ENCODE measurements at places on chromosomes 2 and 18.

DNA sequence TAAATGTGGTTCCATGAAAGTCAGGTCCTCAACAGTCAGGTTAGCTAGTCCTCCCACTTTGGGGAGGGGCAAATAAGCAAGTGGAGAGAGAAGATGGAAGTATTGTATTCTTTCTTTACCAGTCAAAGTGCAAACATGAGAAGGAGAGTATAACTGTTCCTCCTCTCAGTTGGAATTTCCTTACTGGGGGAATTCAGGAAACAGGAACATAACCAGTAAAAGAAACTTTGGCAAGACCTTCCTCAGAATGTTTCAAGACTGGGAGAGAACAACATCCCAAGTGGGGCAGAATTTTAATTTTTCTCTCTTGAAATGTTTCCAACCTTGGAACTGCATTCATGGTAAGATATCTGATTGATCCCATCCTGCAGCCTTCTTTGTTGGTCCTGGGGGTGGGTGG, 552.4 kb upstream of the TNP1 start:
- no peak for DNase-seq

DNA sequence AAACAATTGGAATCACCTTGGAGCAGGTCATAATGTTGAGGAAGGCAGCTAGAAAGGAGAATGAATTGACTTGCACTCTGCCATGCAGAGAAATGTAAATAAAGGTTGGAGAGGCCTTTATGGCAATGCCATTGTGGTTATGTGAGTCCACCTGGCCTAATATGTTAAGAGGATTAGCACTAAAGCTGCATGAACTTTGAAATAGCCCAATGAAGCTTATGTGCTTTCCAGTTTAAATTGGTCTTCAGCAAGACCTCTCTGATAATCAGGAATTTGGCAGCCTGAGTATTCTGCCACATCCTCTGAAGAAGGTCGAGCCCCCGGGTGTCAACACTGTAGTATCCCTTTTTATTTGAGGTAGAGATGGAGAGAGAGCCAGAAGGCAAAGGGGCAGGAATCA, 464.9 kb downstream of the CDH2 start:
- no peak for DNase-seq

- DNase-seq = no peak
These were observed 257.7 kb upstream of the TNP1 start for GRCh38 chr2:217117523-217117922.

GRCh38 chr2:127065940-127066318, 41.0 kb downstream of the BIN1 start:
- DNase-seq = no peak

DNA sequence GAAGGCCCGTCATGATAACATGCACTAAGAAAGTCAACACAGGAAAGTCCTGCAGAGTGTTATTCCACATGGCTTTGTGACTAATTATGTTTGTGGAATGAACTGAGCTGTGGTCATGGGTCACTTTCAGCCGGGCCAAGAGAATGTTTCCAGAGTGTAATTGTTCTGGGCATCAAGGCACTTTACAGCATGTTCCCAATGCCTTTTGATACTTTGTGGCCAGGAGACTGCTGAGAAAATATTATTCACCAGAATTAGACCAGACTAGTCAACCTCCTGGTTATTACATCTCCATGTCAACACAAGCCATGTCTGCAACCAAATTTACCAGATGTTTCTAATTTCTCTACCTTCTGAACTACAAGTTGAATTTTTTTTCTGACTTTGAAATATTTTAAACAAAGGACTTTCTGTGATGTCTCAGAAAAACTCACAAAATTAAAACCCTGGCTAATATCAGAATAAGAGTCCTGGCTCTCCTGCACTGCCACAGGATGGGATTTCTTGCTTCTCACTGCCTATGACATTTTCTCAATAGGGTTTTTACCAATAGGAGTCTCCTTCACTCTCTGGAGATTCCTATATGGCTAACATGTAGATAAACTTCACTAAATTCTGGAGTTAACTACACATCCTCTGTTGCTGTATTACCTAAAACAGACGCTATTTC, 90.6 kb upstream of the WDR75 start:
- no peak for DNase-seq

DNA sequence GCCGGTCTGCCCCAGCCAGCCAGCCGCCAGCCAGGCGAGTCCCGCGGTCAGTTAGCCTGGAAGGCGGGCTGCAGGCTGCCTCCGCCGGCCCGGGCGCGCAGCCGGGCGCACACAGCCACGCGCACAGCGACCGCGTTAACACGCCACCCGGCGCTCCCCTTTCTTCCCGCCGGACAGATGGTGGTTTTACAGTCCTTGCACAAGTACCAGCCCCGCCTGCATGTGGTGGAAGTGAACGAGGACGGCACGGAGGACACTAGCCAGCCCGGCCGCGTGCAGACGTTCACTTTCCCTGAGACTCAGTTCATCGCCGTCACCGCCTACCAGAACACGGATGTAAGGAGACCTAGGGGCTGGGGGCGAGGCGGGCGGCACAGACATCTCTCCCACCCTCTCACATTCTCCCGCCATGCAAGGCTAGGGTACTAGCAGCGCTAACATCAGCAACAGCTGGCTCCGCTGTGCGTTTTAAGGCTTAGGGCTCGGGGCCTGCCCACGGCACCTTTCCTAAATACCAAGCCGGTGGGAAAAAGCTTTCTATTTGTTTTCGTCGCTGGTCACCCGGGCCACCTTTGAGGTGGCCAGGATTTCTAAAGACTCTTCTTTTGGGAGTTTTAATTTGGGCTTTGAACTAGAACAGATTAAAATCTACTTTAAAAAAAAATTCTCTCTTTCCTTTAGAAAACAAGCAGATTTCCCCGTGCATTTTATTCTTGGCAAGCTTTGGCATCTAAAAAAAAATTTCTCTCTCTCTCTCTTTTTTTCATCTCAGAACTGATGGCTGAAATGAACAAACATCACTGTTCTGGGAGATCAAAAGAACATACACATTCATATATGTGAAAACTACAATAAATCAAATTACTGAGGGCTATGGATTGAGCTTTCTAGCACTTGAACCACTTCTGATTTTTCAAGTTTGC, 2.9 kb downstream of the TBR1 start:
- DNase-seq = no peak

- DNase-seq = no peak
These were observed 578.6 kb upstream of the RAB6C start for GRCh38 chr2:129400826-129401225.

GRCh38 chr2:104430359-104430740, 423.6 kb upstream of the POU3F3 start:
- DNase-seq = no peak

GRCh38 chr2:133167990-133168389, 400.3 kb downstream of the NCKAP5 start:
- no peak for DNase-seq

GRCh38 chr2:223519471-223519870, 82.7 kb downstream of the SCG2 start:
- DNase-seq = no peak

- peak; percentile 45 for DNase-seq
These were observed 97.1 kb upstream of the RMDN2 start for GRCh38 chr2:37827911-37828511.

DNA sequence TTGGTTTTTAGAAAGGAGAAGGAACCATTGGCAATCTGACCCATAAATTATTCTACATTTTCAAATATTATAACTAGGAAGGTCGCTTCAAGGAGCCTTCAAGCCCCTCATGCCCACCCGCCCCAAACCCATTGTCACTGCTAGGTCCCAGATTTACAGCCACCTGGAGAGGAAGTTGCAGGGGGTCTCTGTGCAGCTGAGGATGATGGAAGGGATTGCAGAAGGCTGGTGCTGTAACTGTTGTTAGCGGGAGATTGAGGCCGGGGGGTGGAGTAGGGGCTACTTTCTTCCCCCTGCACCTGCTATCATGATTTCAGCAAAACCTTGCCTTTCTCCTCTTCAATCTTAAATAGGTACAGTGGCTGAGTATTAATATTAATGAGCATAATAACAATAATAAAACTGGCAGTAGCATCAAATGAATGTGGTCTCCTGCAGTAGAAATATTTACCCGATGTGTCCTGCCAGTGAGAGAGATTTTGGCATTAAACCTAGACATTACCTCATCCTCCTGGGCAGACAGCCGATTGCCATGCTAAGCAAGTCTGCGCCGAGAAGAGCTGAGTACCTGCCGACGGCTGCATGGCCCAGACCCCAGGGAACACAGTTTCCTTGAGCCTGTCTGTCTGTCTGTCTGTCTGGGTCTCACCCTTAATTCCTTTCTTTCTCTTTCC, 225.4 kb downstream of the FAM210A start:
- no peak for DNase-seq

- DNase-seq = peak; percentile 33
These were observed 15.7 kb downstream of the GPR35 start for GRCh38 chr2:240640939-240641338.

DNA sequence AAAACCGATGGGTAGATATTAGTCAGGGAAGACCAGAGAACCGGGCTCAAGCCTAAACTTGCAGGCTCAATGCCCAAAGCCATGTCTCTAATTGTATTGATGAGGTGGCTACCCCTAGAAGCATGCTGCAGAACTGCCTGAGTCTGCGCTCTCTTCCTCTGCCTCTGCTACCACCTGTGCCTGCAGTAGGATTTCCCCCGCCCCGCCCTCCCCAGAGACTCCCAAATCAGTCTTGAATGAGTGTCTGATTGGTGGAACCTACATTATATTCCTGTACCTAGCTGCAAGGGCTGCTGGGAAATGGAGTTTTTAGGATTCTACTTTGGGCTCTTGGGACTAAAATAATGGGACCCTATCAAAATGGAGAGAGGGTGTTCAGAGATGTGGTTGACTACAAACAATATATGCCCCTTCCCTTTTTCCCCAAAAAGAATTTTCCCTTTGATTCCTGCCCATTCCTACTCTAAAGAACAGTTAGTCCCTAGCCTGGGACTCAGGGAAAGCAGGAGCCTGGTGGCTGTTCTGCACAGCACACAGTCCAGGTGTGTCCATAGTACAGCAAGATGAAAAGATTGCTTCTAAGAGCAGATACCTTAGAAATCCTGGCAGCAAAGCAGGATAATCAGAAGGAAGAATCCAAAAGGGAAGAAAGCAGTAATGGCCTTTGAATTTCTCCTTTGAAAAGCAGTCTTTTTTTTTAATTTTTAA, 12.5 kb downstream of the GRP start:
- DNase-seq = no peak

GRCh38 chr2:131035112-131035825, 58.0 kb downstream of the FAM168B start:
- DNase-seq = no peak

DNA sequence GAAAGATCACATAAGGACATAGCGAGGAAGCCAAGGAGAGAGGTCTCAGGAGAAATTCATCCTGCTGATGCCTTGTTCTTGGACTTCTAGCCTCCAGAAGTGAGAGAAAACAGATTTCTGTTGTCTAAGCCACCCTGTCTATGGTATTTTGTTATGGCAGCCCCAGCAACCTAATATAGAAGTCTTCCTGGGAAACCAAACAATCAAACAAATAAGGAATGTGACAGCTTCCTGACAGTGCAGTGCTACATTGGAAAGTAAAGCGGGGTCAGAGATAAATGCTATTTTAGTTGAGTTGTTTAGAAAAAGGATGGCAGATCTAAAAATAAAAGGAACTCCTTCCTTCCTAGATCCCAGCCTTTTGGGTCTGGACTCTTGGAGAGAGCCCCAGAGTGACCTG, 443.2 kb upstream of the GYPC start:
- no peak for DNase-seq

DNA sequence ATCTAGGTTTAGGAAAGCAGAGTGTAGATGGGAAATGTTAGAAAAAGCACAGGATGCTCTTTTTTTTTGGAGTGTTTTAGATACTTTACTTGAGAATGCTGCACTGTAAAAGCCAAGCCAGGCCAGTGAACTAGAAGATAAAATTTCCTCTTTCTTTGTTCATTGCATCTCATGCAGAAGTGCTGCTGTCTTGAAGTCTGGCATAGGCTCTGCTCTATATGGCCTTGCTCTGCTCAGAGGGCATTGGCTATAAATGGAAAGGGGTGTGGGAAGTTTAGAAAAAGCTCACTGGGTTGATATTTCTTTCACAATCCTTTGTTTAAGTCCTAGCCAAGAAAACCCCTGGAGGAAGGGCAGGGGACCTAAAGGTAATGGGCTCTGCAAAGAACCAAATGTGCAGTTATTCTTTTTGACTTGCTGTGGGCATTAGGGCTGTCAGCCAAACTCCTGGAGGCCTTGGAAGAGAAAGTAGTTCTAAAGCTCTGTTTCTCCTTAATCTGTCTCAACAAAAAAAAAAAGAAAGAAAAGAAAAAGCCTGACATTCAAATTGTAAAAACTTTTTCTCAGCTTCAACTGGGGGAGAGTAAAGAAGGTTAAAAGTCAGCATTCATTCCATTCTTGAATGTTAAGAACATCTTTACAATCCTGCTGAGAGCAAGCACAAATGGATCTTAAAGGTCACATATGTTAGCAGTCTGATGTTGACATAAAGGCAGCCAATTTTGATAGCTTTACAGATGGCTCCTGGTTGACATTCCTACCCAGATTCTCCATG, 338.3 kb downstream of the GULP1 start:
- DNase-seq = no peak

- DNase-seq = no peak
These were observed 11.6 kb upstream of the SCN2A start for GRCh38 chr2:165227571-165227970.

GRCh38 chr2:64685430-64685829, 31.7 kb upstream of the SERTAD2 start:
- no peak for DNase-seq

GRCh38 chr2:138115666-138116065, 151.4 kb downstream of the HNMT start:
- no peak for DNase-seq

- DNase-seq = no peak
These were observed 113.7 kb downstream of the C2orf74 start for GRCh38 chr2:61275575-61276184.

- DNase-seq = no peak
These were observed 471.9 kb upstream of the TNP1 start for GRCh38 chr2:217331523-217332416.

GRCh38 chr2:215982465-215982875, 30.9 kb downstream of the MREG start:
- DNase-seq = peak; percentile 83

GRCh38 chr2:76089683-76090082, 379.0 kb upstream of the GCFC2 start:
- DNase-seq = no peak

- DNase-seq = no peak
These were observed 93.4 kb upstream of the ZBTB14 start for GRCh38 chr18:5388896-5389295.

DNA sequence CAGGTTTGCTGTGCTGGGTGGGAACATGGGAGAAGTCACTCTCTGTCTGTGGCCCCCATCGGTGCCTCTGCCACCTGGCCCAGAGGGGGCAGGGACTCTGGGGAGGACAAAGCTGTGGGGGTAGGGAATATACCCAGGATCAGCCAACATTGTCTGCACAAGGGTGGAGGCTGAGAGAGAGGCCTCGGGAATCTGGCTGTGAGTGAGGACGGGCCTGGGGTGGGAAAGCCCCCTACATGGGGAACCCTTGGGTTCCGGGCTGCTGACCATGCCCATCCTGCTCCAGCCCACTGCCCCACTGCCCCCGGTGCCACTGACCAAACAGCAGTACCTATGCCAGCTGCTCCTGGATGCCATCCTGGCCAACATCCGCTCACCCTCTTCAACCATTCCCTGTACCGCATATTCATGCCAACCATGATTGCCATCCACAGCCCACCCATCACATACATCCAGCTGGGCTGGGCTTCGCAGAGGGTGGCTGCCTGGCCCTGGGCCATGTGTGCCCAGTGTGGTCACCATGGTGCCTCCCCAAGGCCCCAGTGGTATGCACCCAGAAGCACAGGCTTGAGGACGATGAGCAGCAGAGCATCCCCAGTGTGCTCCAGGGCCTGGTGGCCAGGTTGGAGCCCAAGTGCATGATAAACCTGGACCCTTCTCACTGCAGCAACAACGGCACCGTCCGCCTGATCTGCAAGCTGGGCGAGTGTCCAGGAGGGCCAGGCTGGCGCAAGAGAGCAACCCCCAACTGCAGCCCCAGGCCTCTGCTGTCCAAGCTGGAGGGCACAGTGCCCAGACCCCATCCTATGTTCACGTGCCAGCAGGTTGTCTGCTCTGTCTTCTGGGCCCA, 6.9 kb upstream of the POTEF start:
- DNase-seq = no peak

Data from LoVo (cell line).